ENCODE measurements at places on chromosomes 12 and 14.

GRCh38 chr14:22597771-22598098 lies 365 bp upstream of the ABHD4 start:
- no peak for DNase-seq

DNA sequence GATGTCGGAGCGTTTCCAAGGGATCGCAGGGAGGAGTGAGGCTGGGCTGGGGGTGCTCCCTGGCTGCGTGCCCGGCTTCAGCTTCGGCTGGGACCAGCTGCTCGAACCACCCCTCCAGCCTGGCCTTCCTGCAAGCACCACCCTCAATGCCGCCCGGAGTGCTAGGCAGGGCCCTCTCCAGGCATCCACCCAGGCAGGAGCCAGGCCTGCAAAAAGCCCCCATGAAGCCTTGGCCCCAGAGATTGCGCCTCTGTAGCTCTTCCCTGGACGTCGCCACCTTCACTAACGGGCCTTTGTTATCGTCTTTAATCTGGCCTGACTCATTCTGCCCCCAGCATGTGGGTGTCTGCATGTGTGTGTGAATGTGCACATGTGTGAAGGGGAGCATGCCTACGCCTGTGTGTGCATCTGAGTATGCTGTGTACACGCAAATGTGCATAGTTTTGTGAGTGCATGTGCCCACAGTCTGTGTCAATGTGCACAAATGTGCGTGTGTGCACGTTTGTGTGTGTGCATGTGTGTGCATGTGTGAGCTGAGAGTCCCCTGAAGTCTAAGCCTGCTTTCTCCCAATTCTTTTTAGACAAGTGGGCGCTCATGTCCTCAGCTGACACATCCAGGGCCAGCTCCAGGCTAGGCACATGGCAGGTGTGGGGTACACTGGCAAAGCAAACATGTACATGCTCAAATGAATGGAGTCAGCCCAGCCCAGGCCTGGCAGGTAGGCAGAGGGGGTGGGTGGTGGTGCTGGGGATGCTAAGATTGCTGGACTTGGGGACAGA lies 195.4 kb upstream of the C14orf180 start:
- no peak for DNase-seq

- no peak for DNase-seq
Observed at GRCh38 chr12:43621262-43621661, 69.3 kb upstream of the ADAMTS20 start.

GRCh38 chr12:54993181-54993835 lies 8.7 kb upstream of the TESPA1 start:
- DNase-seq: peak; percentile 55

DNA sequence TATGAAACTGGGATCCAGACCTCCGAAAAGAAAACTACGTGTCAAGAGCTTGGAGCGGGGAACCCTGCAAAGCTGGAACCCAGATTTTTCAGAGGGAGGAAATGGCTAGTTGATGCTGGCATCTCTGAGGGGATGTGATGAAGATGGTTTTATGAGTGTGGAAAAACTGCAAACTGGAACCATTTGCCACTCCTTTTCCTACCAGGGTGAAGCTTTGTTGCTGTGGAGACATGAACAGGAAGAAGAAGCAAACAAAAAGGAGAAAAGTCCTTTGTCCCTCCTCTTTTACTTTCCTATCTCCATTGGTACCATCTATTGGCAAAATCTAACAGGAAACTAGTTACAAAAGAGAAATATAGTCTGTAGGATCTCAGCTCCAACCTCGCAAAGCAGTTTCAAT lies 39.2 kb downstream of the CDK17 start:
- DNase-seq: no peak

GRCh38 chr14:104392001-104392395 lies 187.6 kb upstream of the C14orf180 start:
- peak; percentile 16 for DNase-seq

DNA sequence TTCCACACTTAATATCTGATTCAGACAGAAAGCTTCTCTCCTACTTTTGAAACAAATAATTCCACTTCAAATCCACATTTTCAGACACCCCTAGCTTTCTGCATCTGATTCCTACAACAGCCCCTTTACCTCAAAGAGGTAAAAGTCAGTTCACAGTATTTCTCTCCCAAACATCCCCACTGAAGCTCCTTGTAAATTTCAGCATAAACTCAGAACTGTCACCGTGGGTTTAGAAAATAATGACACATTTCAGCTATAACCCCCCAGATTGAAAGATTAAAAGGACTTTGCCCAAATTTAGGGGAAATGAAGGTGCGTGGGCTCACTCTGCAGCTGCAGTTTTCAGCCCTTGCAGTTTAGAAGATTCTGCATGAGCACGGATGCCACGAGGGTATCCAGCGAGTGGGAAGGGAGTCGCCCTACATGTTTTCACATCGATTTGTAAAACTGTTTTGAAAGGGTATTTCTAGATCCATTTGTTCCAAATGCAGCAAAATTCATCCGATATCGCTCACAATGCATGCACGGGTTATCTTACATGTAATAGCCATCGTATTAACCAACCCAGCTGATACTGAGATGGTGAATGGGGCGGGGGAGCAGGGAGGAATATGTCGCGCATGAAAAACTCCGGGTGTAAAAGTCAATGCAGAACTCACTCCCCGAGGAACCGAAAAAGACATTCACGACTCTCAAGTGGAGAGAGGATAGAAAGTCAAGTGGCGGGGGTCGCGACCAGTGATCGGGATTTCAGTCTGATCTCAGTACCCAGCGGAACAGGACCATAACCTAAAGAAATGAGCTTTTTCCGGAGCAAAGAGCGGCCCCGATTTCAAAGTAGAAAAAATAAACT lies 5.0 kb upstream of the CCND2 start:
- DNase-seq: no peak

- DNase-seq: no peak
Observed at GRCh38 chr12:125371033-125371432, 305.8 kb downstream of the AACS start.

GRCh38 chr12:6692888-6693287 lies 3.7 kb upstream of the ZNF384 start:
- DNase-seq: no peak

- DNase-seq: no peak
Observed at GRCh38 chr12:59548930-59549329, 46.9 kb upstream of the SLC16A7 start.

DNA sequence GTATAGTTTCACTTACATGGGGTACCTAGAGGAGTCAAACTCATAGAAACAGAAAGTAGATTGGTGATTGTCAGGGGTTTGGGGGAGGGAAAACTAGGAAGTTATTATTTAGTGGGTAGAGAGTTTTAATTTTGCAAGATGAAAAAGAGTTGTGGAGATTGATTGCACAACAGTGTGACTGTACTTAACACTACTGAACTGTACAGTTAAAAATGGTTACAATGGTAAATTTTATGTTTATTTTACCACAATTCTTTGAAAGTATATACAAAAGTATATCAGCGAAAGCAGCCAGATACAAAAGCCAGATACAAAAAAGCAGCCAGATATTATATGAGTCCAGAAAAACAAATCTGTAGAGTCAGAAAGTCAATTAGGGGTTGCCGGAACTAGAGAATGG lies 247.6 kb downstream of the IPO8 start:
- no peak for DNase-seq

DNA sequence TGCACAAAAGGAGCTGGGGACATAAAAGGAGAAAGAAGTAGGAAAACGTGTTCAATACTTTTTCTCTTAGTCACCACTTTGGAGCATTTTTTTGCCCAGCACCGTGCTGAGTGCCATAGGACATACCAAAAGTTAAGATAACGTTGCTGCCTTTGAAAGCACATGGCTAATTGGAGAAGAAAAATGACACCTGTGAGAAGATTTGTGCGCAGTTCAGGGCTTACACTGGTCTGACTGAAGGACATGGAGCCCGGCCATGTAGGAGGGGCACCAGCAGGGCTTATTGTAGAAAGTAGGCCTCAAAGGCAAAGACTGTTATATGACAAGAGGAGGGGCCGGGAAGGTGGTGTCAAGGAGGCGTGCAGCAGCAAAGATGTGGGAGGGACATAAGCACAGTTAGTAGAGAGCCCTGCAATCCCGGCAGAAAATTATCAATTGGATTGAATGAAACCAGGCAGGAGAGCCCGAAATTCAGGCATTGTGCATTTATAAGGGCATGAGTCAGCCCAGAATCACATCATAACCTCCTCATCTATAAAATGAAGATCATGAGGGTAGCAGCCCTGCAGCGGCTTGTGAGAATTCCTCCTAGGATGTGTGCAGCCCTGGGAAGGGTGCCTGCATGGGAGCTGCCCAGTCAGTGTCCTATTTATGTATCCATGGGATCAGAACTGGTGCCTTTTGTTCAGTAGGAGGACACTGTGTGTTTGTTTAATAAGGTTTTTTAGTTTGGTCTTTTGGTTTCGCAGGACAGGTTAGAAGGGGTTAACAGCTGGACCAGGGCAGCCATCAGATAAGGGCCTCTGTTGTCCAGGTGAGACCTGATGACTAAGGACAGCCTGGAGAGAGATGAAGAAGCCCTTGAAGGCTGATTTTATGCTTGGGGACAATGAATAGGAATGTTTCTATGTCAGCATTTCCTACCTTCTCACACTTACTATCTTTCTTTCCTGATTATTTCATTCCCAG lies 122.4 kb downstream of the GPR135 start:
- no peak for DNase-seq

- no peak for DNase-seq
Observed at GRCh38 chr12:68336889-68337303, 4.7 kb upstream of the MDM1 start.

GRCh38 chr14:66378712-66379505 lies 107.3 kb upstream of the CCDC196 start:
- no peak for DNase-seq

- no peak for DNase-seq
Observed at GRCh38 chr12:112025808-112026375, 12.7 kb downstream of the ERP29 start.

- DNase-seq: no peak
Observed at GRCh38 chr12:87660987-87661774, 368.0 kb downstream of the C12orf50 start.

DNA sequence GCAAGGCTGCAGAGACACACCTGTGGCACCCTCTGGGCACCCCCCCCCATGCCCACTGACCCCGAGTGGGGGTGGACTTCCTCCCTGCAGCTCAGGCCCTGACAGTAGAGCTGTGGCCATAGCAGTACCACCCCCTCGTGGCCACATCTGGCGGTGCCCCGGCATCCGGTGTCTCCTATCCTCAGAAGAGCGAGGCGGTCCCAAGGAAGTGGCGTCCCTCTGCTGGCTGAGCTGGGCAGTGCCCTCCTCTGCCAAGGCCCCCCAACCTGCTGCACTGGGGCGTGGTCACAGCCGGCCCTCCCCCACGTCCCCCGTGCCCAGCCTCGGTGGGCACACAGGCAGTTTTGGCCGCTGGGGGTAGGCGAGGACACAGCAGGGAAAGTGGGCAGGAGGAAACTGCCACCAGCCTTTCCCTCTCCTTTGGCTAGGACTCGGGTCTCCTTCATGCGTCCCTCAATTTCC lies 6.0 kb upstream of the SLC6A12 start:
- peak; percentile 79 for DNase-seq

DNA sequence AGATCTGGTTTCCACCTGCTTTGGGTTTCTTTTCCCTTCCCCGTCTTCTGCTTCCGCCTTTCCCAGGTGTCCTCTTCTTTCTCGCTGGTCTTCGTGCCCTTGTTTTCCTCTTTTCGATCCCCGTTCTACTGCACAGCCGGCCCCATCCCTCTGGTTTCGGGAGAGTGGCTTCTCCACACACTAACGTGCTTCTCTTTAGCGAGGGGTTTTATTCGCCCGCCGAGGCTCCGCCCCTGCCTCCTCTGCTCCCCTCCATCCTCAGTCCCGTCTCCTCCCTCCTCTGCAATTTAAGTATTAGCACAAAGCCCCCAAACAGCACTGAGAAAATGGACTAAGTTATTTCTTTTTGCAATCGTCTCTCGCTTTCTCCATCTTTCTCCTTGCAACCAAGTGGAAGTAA lies at the start of gene SLC7A8:
Gene SLC7A8 (minus strand): TSS at position 182 of the 400 bp plus-strand sequence. CDS start 746 bp downstream, outside the sequence.
- peak; percentile 39 for DNase-seq

- no peak for DNase-seq
Observed at GRCh38 chr12:110922652-110923051, 2.3 kb upstream of the MYL2 start.

GRCh38 chr14:106528717-106529116 lies 1002.3 kb downstream of the TMEM121 start:
- DNase-seq: no peak

DNA sequence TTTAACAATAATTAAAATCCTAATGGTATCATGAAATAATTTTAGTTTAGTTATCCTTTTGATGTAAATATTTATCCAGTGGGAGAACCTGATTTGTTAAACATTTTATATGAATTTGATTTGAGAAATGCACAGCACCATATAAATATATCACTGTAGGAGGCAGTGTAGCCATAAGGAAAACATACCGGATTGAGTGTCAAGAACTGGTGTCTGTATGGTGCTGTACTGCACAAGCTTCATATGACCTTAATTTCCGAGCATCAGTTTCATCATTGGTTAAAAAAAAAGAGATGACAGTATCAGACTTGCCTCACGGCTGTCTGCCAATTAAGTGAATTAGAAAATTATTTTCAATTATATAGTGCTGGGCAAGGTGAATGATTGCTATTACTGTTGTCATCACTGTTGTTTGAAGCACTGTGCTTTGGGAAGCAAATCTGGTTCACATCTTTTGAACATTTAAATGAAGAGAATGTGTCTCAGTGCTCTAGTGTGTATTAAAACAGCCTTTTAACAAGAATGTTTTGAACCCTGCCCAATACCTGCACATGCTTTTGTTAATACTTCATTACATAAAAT lies 72.1 kb downstream of the TMTC2 start:
- no peak for DNase-seq

DNA sequence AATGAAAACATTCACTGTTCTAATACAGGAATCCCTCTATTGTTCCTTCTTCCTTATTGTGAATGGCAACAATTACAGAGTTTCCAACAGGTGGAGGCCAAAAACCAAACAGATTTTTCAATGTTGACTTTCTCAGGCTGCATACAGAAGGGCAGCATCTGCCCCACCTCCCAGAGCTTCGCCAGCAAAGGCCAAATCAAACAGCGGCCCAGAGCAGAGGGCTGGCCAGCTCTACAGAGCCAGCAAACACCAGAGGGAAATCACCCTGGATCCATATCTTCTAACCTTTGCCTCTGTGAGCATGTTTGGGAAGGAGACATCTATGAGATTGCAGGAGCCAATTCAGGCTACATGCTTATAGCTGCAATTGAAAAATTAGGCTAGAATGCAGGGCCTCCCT lies 4.4 kb upstream of the CRACR2A start:
- DNase-seq: no peak

GRCh38 chr12:129237881-129238280 lies 384.6 kb downstream of the GLT1D1 start:
- DNase-seq: no peak

- DNase-seq: no peak
Observed at GRCh38 chr12:81809829-81810595, 50.9 kb upstream of the PPFIA2 start.

GRCh38 chr14:90388437-90388836 lies 8.4 kb upstream of the CALM1 start:
- no peak for DNase-seq

GRCh38 chr12:116137318-116137717 lies 140.2 kb downstream of the MED13L start:
- DNase-seq: no peak

GRCh38 chr12:55715169-55715764 lies 579 bp upstream of the BLOC1S1 start:
- DNase-seq: no peak

- peak; percentile 30 for DNase-seq
Observed at GRCh38 chr14:103385929-103386712, 906 bp downstream of the MARK3 start.
